Right renal cortex interstitium (tissue), 3 donors: ENCODE measurements at places on chromosomes 7 and 10.

- no peak for DNase-seq
These were observed 100.1 kb upstream of the GLCCI1 start for GRCh38 chr7:7868572-7868899.

DNA sequence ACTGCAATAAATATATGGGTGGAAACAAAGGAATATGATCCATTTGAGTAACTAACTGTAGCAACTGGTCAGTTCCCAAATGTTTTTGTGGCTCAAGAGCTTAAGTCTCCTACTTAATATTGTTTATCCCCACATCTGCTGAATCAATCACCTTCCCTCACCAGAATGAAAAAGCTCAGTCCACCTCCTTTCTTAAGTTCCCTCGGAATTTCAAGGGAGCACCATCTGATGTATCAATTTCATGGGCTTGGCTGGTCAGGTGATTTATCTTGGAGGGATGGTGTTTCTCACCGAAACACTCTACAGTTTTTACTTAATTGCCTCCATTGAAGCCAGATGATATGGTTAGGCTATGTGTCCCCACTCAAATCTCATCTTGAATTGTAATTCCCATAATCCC lies 176.6 kb downstream of the SEMA3E start:
- DNase-seq, result no peak

GRCh38 chr10:121583258-121583657 lies 15.0 kb downstream of the FGFR2 start:
- no peak for DNase-seq

GRCh38 chr7:27213433-27214238 lies 13.7 kb upstream of the HOXA13 start:
- no peak for DNase-seq

GRCh38 chr7:114567416-114567815 lies 152.8 kb downstream of the FOXP2 start:
- DNase-seq, result no peak

DNA sequence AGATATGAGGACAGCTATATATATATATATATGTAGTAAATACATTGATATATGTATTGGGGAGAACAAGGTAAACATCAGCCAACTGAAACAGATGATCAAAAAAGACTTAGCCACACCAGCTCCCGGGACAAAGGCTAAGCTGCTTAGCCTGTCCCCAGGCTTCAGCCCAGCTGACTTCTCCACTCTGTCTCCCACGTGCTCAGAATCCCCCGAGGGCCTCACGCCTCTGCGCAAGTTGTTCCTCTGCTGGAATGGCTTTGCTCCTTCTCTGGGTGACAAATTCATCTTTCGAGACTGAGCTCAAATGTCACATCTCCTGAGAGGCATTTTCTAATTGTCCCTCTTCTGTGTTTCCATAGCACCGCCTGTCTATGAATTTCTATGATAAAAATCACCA lies 8.6 kb upstream of the INSIG1 start:
- no peak for DNase-seq

DNA sequence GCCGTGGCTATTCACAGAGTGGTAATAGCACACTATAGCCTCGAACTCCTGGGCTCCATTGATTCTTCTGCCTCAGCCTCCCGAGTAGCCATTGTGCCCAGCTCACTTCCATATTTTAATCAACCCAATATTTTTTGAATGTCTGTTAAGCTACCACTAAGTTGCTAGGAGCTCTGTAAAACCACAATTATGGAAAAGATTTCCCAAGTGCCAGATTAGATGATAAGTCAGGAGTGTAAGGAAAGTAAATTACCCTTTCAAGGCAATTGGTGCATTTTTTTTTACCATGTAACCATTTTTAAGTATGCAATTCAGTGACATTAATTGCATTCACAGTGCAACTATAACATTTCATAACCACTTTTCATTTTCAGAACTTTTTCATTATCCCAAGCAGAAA lies 87.5 kb upstream of the GATAD1 start:
- DNase-seq, result no peak

DNA sequence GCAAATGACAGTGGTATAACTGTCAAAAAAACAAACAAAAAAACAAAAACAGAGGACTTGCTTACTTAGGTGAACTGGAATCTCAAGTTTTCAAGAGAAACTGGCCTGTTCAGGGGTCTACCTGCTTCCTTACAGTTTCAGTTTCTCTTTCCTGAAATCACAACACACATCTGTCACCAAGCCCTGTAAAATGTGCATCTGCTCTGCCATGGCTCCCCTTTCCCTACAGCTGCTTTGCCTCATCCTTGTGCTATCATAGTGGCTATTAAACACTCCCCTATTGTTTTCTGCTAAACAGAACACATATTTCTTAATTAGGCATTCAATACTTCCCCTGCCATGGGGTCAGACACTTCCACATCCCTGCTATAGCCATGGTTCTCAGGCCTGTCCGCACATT lies 37.6 kb downstream of the CPED1 start:
- DNase-seq, result no peak
